Amniotic stem cell (primary cell): ENCODE measurements at places on chromosomes 2 and 18.
A peak's percentile ranks its signal among the peaks of the same experiment; 100 is the strongest.

- no peak for DNase-seq
Measured at GRCh38 chr2:159164457-159164911, 122.0 kb downstream of the WDSUB1 start.

DNA sequence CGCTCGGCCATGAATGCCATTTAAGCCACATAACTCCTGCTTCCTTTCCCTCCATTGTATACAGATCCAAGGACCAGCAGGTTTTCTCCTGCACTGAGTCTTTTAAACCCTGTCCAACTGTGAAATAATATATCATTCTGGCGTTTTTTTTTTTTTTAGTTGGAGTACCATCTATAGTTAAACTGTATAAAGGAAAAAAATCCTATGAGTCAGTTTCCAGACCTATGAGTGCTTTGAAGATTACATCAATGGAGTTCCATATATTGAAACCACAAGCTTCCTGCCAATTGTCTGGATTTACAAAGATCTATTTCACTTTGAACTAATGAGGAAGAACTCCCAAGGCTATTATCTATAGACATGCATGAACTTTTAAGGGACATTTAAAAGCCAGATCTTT lies 2.4 kb upstream of the MALT1 start:
- no peak for DNase-seq

DNA sequence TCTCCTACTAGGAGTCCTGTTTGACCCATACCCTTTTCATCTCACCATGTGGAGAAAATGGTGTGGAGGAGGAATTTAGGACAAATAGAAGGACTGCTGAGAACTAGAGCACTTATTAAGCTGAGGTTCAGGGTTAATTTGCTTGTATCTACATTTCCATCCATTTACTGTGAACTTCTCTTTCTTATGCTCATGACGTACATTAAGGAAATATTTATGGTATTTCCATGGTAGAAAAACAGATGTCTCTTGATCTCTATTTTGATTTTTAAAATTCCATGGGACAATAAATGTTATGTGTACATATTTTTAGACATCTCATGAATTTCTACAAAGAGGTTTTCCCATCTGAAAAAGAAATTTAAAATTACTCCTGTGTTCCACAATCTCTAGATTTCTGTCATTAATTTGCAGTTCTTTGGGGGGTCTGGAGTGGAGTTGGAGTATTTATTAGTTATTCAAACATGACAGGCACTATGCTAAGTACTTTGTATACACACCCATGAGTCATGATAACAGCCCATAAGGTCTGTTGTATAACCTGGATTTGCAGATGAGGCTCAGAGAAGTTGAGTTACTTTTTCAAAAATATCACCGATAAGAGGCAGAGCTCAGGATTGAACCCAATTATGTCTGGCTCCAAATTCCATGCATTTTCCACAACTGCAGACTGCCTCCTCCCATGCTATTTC lies 112.6 kb downstream of the COPS8 start:
- no peak for DNase-seq

DNA sequence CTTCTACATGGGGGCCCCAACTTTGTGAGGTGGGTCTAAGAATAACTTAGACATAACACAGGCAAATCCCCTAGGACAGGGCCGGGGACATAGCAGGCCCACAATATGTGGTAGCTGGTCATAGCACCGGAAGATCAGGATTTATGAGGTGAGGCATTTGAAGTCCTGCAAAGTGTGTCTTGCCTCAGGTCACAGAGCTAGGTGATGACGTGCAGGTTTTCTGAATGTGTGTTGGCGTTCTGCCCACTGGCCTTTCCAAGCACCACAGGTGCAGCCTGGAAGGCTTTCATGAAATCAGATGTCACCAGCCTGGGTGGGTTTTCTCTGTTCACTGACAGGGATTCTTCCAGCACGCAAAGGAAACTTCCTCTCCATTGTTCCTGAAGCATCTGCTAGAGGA lies 119.1 kb downstream of the LRATD1 start:
- DNase-seq, result no peak

- DNase-seq, result no peak
Measured at GRCh38 chr18:36364911-36365624, 67.6 kb downstream of the FHOD3 start.

GRCh38 chr2:164438490-164439205 lies 182.6 kb downstream of the GRB14 start:
- DNase-seq, result no peak

DNA sequence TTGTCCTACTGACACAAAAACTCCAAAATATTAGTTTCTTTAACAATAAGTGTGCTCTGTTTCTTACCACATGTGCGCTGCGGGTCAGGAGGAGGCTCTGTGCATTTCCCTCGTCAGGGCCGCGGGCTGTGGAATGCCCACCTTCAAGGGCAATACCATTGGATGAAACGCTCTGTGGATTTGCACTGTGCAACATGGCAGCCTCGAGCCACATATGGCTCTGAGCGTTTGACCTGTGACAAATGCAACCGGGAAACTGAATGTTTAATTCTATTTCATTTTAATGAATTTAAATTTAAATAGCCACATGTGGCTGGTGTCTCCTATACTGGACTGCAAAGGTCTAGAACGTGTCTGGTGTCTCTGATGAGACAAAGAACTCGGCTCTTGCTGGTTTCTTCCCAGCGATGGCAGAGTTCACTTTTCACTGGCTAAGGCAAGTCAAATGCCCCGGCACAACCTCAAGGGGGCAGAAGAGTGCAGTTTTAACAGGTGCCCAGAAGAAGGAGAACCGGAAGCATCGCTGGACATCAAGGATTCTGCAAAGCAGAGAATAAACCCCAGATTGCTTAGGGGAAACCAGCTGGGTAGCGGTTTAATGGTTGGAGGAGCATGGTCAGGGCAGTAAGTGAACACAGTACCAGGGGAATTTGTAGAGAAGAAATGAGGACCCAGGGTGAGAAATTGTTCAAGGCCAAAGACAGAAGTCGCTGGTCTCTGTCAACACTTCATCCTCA lies 37.0 kb upstream of the TMEM18 start:
- DNase-seq, result peak; percentile 17

- DNase-seq, result no peak
Measured at GRCh38 chr2:64312622-64313397, 141.2 kb upstream of the LGALSL start.

- DNase-seq, result no peak
Measured at GRCh38 chr18:80172056-80172455, 63.0 kb downstream of the ADNP2 start.

- no peak for DNase-seq
Measured at GRCh38 chr18:9742524-9743131, 34.5 kb downstream of the RAB31 start.

- DNase-seq, result no peak
Measured at GRCh38 chr2:218369330-218369729, 12.7 kb downstream of the CATIP start.

DNA sequence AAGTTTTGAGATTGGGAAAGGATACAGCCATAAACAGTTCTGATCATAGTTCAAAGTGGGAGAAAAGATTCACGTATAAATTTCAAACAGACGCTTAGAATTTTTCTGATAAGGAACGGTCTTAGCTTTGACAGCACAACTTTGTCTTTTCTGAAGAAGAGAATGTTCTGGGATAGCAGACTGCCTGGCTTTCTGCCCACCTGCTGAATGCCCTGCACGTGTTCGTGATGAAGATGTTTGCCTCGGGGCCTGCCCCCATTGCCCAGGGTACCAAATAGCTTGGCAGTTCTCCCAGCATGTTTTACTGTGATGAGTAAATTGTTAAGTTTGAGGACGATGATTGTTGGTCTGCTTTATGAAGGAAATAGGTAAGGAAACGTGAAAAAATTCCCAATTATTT lies 4.6 kb downstream of the MRPL33 start:
- DNase-seq, result no peak

DNA sequence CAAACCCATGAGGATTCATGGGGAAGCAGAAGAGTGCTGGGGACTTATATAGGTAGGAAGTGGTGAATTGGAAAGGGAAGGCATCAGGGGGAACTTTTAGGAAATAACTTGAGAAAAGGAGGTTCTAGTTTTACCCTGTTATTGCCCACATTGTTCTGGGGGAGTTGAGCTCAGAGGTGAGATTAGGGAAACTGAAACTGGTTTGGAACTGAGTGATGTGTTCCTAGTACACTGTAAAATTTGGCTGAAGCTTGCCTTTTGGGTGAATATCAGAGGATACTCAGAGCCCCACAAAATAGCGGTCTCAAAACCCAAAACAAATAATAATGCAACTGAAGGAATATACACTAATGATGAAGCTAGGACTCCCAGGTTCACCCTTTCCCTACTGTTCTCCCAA lies 39.6 kb upstream of the APOB start:
- DNase-seq, result no peak

DNA sequence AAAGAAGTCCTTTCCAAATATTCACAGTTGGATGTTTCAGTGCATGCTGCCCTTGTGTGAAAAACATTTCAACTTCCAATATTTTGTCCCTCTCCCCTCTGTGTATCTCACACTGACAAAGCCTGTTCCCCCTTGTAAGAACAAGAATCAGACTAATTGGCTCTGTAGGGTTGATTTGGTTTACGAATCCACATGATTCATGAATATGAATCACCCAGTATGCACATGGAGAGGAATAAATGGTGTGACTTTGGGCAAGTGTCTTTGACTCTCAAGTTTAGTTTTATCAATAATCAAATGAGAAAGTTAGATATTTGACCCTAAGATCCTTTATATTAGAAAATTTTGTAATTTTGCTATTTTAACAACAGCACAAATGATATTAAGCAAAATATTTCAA lies 9.3 kb upstream of the CDH20 start:
- no peak for DNase-seq

DNA sequence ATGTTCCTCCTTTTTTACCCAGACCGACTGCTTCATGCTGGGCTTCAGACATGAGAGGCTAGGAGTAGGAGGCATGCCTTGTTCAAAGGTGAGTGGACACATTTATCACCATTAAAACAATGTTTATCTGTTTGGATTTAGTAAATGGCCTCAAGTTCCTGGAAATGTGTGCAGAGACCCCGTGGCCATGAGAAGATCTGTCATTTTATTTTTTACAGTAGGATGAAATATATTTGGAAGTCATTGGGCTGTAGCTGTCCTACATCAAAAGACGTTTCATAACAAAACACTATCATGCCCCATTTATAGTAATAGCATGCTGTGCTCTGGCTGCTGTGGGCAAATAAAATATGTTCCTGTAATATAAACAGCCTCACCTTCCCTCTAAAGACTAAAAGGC lies 403.9 kb upstream of the TNP1 start:
- DNase-seq, result no peak

GRCh38 chr2:227414846-227415245 lies 27.1 kb upstream of the SCYGR1 start:
- no peak for DNase-seq

- DNase-seq, result no peak
Measured at GRCh38 chr2:15811367-15811766, 129.0 kb upstream of the MYCN start.

GRCh38 chr2:232809349-232810124 lies 33.2 kb upstream of the KCNJ13 start:
- no peak for DNase-seq

GRCh38 chr2:25055376-25055920 lies 13.6 kb downstream of the EFR3B start:
- no peak for DNase-seq

- no peak for DNase-seq
Measured at GRCh38 chr2:233063976-233064411, 3.9 kb downstream of the INPP5D start.

- DNase-seq, result no peak
Measured at GRCh38 chr2:8469709-8470493, 212.0 kb upstream of the ID2 start.

GRCh38 chr2:63866009-63866709 lies 24.5 kb downstream of the UGP2 start:
- no peak for DNase-seq
